Skeletal muscle tissue (tissue), 5 donors: ENCODE measurements at places on chromosomes 13 and 19. TPM values are rescaled to one million over a fixed set of nuclear protein-coding genes. Genes with fewer than 3 reads are reported as not detected.

The KLK3 gene
- not detected for total RNA-seq

The FXYD1 gene
- 45.4 TPM for total RNA-seq

The PRR12 gene
- total RNA-seq = 3.1 TPM

The C13orf46 gene
- total RNA-seq = under 0.01 TPM

The VSTM2B gene
- total RNA-seq = not detected

The GAPDHS gene
- total RNA-seq = not detected

The NBEA gene
- 23.5 TPM for total RNA-seq

The ZNF177 gene
- total RNA-seq = 4.2 TPM

The C19orf85 gene
- total RNA-seq = not detected

The KLK5 gene
- not detected for total RNA-seq

The RFPL4AL1 gene
- not detected for total RNA-seq

The SDHAF1 gene
- 8.4 TPM for total RNA-seq

The EPS8L1 gene
- total RNA-seq = 1.0 TPM

The MEIS3 gene
- total RNA-seq = 9.4 TPM

The RETN gene
- 3.7 TPM for total RNA-seq

The SKA3 gene
- total RNA-seq = 7.8 TPM

The ZNF211 gene
- total RNA-seq = 12.5 TPM

The TEKTIP1 gene
- total RNA-seq = not detected

The EXOC3L2 gene
- 2.1 TPM for total RNA-seq

The ZNF543 gene
- total RNA-seq = 18.8 TPM

The ITGBL1 gene
- total RNA-seq = 4.7 TPM

The EID2 gene
- 6.8 TPM for total RNA-seq

The TMEM145 gene
- total RNA-seq = 0.52 TPM

The LYPD5 gene
- total RNA-seq = not detected

The GRAMD1A gene
- total RNA-seq = 17.7 TPM

The PDX1 gene
- not detected for total RNA-seq

The WIZ gene
- total RNA-seq = 3.7 TPM

The SOHLH2 gene
- total RNA-seq = 3.1 TPM

The CACNA1A gene
- total RNA-seq = 0.52 TPM

The ADAMTSL5 gene
- 3.1 TPM for total RNA-seq

The ZNF530 gene
- total RNA-seq = 6.8 TPM

The CCNA1 gene
- 0.52 TPM for total RNA-seq

The PTGIR gene
- total RNA-seq = 3.1 TPM

The CEACAM21 gene
- 1.6 TPM for total RNA-seq

The ZSWIM9 gene
- 1.6 TPM for total RNA-seq

The ACP7 gene
- not detected for total RNA-seq

The IFNL3 gene
- not detected for total RNA-seq

The SULT2B1 gene
- not detected for total RNA-seq

The PBX4 gene
- 1.6 TPM for total RNA-seq

The DACT3 gene
- 7.3 TPM for total RNA-seq

The CNFN gene
- not detected for total RNA-seq

The BIVM gene
- total RNA-seq = 28.2 TPM

The MADCAM1 gene
- total RNA-seq = 2.6 TPM

The EFNA2 gene
- 1.0 TPM for total RNA-seq

The RAB20 gene
- 7.3 TPM for total RNA-seq

The YIF1B gene
- 18.3 TPM for total RNA-seq

The F10 gene
- total RNA-seq = 33.9 TPM

The ATP8B3 gene
- 0.52 TPM for total RNA-seq

The ZGLP1 gene
- total RNA-seq = 1.0 TPM

The TRPC4 gene
- total RNA-seq = 1.6 TPM

The PSG6 gene
- not detected for total RNA-seq

The EPSTI1 gene
- 1.6 TPM for total RNA-seq

The RANBP3 gene
- total RNA-seq = 26.6 TPM

The CEACAM3 gene
- not detected for total RNA-seq

The CEACAM5 gene
- not detected for total RNA-seq
